ENCODE measurements at places on chromosomes 7 and 10. TPM values are rescaled to one million over a fixed set of nuclear protein-coding genes. Genes with fewer than 3 reads are reported as not detected.

DNA sequence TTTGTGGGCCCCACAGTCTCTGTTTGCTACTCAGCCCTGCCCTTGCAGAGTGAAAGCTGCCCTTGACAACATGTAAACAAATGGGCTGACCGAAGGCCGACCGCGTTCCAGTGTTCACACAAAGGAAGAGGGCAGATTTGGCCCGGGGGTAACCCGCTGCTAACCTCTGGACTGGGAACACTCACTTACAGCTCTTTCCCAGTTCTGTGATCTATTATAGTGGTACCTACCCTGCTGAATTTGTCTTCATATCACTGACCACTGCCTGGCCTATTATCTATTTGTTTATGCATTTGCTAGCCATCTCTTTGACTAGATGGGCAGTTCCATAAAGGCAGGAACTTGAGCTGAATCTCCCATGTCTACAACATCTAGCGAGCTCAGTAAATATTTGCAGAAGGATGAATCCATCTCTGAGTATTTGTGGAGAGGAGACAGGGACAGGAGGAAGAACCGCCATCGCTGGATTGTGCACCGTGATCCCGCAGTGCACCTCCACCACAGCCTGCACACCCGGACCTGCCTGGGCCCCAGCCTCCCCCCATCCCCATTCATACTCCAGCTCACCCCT is 15.2 kb downstream of the SLC29A3 start:
- no peak for DNase-seq

- no peak for DNase-seq
Observed at GRCh38 chr7:20358762-20359282, 28.1 kb downstream of the ITGB8 start.

OPN4 gene
- not detected for polyA plus RNA-seq

PNLIPRP3 gene
- polyA plus RNA-seq: not detected

WNT2 gene
- 0.93 TPM for polyA plus RNA-seq

DNA sequence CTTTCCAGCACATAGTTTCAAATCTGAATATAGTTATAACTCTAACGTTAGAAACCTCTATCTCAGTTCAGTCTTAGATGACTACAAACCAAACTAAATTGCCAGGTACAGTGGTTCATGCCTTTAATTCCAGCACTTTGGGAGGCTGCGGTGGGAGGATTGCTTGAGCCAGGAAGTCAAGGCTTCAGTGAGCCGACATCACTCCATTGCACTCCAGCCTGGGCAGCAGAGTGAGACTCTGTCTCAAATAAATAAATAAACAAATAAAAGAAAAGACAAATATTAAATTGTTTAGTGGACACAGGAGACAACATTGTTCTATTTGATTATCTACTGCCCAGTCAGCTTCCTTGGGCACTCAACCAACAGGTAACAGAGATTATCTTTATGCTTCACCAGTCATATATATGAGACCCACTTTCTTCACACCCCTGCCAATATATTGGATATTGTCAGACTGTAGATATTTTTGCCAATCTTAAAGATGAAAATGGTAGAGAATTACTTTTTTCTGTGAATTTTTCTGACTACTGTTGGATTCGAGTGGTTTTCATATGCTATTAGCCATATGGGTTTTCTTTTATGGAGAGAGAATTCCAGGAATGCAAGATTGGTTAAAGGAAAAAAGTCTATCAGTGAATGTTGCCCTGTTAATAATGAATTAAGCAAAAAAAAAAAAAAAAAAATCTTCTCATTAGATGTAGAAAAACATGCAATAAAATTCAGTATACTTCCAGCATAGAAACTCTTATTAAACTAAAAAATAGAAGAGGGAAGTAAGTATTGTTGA is 16.0 kb downstream of the HDAC9 start:
- DNase-seq: no peak

DNA sequence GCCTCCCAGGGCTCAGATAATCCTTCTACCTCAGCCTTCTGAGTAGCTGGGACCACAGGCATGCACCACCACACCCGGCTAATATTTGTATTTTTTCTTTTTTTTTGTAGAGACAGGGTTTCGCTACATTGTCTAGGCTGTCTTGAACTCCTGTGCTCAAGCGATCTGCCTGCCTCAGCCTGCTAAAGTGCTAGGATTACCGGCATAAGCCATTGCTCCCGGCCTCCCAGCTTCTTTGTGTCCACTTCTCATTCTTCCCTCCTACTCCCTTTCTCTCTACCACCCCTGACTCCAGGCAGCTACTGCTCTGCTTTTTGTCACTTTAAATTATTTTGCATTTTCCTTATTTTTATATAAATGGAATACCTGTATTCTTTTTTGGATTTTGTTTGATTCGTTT is 83.4 kb downstream of the PALS2 start:
- no peak for DNase-seq

GRCh38 chr7:45500257-45500656 is 73.9 kb upstream of the ADCY1 start:
- DNase-seq: no peak
